ENCODE measurements at places on chromosomes 16 and 17.

- no peak for DNase-seq
Observed at GRCh38 chr17:79000396-79001189, 9.0 kb downstream of the CANT1 start.

DNA sequence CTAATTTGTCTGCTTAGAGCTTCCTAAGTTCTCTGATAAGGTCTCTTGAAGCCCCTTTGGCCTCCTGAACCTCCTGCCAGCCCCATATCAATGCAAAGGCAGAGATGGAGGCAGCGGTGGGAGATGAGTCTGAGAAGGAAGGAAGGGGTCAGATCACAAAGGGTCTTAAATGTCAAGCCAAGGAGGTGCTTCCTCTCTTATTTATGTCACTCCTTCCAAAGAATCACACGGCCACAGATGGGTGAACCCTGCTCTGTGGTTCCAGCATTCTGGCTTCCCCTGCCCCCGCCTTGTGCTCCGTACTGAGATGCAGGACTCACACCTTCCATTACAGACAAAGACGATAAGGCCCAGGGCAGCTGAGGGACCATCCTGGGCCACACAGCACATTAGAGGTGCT lies 96.3 kb downstream of the GSG1L start:
- no peak for DNase-seq

DNA sequence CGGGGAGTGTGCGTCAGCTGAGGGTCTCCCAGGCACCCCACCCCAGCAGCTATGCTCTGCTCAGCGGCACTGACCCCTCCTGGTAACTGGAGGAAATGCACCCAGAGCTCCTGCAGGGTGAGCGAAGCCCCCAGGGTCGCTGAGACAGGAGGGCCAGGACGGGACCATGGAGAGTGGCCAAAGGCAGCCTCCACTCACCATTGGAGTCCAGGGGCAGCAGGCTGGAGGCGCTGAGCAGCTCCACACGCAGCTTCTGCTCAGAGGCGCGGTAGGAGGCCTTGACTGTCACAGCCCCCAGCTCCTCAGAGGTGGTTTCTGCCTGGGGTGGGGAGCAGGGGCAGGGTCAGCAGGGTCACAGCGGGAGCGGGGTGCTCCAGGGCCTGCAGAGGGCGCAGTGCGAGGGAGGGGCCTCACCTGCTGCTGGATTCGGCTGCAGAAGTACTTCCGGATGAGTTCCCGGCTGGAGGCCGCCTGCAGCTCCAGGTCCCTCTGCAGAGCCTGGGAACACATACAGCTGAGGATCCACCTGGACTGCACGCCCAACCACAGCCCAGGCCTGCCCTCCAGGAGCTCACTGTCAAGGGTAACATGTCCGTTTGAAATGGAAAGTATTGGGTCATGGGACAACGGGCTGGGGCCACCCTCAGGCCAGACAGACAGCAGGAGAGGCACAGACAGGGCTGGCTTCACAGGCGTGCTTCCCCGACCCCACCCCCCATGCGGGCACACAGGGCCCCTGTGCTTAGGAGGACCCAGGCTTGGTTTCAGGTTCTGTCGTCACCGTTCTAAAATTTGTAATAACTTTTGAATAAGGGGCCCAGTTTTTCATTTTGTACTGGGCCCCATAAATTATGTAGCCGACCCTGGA lies 13.8 kb downstream of the UNC13D start:
- DNase-seq: peak; percentile 22

GRCh38 chr17:72122765-72123529 lies 2.1 kb downstream of the SOX9 start:
- DNase-seq: no peak

- no peak for DNase-seq
Observed at GRCh38 chr17:62179525-62180161, 114.6 kb upstream of the MED13 start.

DNA sequence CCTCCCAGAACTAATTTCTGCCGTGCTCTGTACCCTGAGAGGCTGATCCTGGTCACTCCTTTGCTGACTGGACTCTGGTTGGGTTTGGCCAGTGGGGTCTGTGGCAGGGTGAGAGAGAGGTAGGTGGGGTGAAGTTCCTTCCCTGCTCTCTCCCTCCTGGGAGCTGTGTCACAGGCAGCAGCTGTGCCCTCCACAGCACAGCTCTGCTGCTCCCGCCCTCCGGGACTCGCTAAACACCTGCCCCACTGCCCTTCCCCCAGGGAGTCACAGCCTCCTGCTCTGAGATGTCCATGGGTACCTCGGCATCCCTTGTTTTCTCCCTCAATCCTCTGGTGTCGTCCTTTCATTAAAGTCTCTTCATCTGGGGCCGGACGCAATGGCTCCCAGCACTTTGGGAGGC lies 66.4 kb downstream of the SRCIN1 start:
- no peak for DNase-seq

DNA sequence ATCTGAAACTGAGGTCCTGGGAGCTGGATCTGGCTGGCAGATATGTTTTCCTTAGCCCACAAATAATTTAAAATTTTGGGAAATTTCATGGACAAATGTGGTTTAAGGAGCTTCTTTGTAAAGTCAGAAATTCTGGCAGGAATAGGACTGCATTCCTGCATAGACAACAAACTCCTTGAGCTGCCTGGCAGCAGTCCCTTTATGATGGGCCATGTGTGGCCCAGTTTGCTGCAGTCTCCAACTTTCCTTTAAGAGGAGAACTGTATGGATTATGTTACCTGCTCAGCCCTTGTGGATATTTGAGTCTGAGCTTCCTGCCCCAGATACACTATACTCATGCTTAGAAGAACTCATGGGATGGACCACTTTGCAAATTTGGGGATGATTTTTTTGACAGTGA lies 48.5 kb upstream of the HS3ST2 start:
- no peak for DNase-seq

DNA sequence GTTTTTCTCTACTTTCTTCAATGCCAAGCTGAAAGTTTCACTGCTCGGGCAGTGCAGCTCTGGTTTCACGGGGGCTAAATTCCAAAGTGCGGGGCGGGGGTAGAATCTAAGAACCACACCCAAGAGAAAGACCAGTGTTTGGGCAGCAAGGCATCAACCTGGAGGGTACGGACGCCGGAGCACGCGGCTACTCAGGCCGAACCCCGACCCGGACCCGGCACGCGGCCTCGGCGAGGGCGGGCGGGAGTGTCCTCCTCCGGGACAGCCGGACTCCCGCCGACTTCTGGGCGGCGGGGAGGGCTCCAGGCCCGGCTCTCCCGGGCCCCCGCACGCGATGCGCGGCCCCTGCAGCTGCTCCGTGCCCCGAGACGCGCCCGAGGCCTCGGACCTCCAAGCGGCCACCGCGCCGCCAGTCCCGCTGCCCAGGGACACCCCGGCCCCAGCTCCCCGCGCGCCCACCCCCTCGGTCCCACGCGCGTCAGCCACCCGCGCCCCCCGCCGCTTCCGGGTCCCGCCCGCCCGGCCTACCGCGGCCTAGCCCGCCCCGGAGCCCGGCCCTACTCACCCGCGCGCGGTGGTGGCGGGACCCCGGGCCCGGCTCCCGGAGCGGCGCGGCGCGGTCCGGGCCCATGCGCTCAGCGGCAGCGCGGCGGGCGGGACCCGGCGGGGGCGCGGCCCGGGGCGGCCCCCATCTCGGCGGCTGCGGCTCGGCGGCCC lies 561 bp downstream of the AXIN1 start:
- peak; percentile 14 for DNase-seq

DNA sequence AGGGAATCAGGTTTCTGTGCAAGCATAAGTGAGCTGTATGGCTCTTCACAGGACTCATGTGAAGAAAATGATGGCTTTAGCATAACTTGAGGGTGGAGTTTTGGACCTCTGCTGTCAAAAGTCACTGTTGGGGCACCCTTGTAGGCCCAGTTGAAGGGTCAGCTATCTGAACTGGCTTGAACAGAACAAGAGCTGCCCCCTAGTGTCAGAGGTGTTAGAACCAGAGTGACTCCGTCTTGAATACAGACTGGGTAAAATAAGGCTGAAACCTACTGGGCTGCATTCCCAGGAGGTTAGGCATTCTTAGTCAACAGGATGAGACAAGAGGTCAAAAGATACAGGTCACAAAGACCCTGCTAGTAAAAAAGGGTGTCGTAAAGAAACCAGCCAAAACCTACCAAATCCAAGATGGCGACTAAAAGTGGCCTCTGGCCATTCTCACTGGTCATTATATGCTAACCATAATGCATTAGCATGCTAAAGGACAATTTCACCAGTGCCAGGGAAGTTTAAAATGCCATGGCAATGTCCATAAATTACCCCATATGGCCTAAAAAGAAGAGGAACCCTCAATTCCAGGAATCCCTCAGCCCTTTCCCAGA lies 484.0 kb upstream of the ERCC4 start:
- DNase-seq: no peak

- DNase-seq: no peak
Observed at GRCh38 chr16:88506723-88507122, 53.6 kb downstream of the ZFPM1 start.

DNA sequence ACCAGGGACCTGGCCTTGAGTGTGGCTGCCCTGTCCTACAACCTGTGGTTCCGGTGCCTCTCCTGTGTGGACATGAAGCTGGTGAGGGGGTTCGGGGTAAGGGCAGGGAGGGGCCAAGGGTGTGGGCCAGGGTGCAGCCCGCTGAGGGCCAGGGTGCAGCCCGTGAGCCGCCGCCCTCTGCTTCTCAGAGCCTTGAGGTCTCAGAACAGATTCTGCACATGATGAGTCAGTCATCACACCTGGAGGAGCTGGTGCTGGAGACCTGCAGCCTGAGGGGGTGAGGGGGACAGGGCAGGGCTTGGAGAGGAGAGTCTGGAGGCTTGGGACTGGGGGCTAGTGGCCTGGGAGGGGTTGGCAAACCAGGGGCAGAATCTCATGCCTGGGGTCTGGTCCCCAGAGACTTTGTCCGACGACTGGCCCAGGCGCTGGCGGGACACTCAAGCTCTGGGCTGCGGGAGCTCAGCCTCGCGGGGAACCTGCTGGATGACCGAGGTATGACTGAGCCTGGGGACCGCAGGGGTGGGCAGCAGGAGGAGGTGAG lies 2.2 kb downstream of the CARMIL2 start:
- no peak for DNase-seq

GRCh38 chr16:31128711-31129567 lies 6.6 kb downstream of the PRSS8 start:
- peak; percentile 12 for DNase-seq

DNA sequence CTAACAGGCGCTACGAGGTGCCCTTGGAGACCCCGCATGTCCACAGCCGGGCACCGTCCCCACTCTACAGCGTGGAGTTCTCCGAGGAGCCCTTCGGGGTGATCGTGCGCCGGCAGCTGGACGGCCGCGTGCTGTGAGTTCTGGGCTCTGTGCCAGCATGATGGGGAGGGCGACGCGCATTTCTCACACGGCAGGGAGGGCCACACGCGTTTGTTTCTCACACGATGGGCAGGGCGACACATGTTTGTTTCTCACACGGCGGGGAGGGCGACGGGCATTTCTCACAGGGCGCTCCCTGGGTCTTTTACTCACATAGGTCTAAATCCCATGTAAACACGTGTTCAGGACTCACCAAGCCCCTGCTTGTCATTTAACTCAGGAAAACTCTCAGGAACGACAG lies 4.4 kb downstream of the GAA start:
- no peak for DNase-seq

GRCh38 chr17:39939588-39940419 lies 12.3 kb downstream of the LRRC3C start:
- peak; percentile 51 for DNase-seq

DNA sequence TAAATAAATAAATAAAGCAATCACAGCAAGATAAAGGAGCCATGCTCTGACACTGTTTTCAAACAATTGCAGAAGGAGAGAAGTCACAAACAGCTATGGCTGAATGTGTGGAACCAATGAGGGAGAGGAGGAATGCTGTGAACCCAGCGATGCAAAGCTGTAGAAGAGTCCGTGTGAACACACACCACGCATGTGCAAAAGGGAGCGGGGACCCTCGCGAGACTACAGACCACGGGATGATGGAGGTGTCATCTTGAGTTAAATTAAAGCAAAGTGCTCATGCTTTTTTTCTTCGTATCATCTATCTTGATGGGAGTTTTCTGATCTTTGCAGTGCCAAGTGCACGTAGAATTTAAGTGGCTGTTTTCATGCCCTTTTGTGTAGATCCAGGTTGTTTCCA lies 123.8 kb upstream of the CDH5 start:
- DNase-seq: no peak

DNA sequence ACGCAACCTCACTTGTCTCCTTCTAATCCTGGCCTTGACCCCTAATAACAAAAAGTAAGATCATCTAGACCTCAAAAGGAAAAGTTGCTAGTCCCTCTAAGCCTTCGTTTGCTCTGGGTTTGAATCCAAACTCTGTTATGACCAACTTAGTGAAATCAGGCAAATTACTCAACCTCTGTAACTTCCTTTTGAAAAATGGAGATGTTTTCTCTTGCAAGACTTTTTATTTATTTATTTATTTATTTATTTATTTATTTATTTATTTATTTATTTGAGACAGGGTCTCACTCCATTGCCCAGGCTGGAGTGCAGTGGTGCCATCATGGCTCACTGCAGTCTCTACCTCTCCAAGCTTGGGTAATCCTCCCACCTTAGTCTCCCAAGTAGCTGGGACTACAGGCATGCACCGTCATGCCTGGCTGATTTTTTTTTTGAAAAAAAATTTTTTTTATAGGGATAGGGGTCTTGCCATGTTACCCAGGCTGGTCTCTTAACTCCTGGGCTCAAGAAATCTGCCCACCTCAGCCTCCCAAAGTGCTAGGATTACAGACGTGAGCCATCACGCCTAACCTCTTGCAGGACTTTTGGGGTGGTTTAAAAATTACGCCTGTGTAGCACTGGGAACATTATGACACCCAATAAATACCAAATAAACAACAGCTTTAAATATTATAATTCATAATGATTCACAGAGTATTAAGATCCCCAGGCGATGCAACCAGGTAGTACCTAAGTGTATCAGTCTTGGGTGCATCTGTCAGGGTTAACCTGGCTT lies 63.4 kb downstream of the PITPNC1 start:
- DNase-seq: no peak

- no peak for DNase-seq
Observed at GRCh38 chr16:30053376-30054015, 12.1 kb upstream of the ALDOA start.

DNA sequence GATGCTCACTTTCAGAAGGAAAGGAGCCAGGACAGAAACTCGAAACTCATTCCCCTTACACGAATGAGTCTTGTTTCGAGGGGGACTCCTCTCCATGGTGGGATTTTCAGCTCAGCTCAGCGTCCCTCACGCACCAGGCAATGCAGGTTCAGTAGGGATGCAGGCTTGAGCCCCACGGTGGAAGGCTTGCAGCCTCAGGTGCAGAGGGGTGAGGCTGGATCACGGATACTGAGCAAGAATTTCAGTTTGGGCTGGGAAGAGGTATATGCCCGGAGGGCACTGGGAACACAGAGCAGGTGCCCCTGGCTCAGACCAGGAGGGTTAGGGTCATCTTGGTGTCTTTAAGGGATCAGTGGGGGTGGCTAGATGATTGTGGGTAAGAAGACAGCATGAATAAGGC lies 344.9 kb upstream of the TNRC6C start:
- DNase-seq: no peak

GRCh38 chr16:81319221-81319912 lies 4.6 kb downstream of the GAN start:
- no peak for DNase-seq

GRCh38 chr16:55035956-55036355 lies 105.3 kb downstream of the IRX5 start:
- DNase-seq: no peak
